ENCODE measurements at places on chromosomes 16 and 17.

- DNase-seq: no peak
Measured at GRCh38 chr16:11533588-11533987, 53.1 kb downstream of the LITAF start.

- DNase-seq: peak; percentile 54
Measured at GRCh38 chr17:76867578-76868175, 527 bp upstream of the MGAT5B start.

DNA sequence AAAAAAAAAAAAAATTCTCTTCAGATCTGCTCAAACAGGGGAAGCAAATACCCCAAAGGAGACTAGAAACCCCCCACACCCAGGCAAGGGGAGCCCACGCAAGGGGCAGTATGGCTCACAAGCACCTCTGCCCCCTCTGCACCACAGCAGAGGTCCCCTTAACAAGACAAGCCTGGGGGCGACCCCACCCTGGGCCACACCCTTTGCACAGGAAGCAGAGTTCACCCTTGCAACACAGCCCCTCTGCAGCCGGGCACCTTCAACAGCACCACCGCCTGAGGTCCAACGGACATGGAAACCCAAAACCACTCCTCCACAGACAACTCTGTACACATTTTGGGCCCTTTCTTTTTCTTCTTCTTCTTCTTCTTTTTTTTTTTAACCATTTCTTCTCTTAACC is 12.8 kb downstream of the AXIN1 start:
- DNase-seq: no peak

DNA sequence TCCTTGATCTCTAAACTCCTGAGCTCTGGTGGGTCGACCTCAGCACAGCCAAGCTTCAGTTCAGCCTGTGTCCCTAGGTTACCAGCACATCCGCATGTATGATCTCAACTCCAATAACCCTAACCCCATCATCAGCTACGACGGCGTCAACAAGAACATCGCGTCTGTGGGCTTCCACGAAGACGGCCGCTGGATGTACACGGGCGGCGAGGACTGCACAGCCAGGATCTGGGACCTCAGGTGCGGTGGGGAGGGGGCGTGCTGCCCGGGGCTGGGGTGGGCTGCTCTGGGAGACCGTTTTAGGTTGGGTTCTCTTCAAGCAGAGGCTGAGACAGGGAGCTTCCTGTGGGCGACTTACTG is 1.1 kb downstream of the MLST8 start:
- DNase-seq: no peak

DNA sequence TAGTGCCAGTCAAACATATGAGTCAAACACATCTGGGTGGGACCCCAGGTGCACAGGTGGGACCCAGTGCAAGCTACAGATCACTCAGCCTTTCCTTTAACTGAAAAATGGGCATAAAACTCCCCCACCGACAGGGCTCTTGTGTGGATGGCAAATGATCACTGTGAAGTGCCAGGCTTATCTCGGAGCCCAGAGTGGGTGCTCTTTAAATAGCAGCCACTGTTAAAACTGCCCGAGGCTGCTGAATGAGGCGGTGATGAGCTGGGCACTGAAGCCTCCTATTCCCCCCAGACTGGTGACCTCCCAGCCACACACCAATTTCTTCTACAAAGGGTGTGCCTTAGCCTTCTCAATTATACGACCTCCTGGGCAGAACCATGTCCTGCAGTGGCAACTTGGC is 433.8 kb downstream of the SLC39A11 start:
- DNase-seq: no peak

DNA sequence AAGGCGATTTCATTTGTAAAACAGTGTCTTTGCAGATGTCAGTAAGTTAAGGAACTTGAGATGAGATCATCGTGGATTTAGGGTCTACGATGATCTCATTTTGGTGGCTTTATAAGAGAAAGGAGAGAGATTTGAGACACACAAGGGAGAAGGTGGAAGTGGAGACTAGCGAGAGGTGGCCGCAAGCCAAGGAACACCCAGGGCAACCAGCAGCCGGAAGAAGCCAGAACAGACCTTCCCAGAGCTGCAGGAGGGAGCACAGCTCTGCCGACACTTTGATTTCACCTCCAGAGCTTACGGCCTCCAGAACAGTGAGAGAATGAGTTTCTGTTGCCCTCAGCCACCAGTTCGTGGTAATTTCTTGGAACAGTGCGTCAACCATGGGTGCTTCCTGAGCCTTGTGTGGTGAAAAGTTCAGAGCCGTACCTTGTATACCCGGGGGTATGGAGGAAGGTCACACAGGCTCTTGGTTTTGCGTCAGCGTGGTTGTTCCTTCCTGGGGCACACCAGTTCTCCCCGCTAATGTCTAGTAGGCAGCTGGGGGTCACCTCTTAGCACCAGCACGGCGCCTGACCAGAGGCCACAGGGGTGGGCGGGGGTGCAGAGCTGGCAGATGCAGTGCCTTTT is 12.9 kb upstream of the SEC14L1 start:
- DNase-seq: no peak

DNA sequence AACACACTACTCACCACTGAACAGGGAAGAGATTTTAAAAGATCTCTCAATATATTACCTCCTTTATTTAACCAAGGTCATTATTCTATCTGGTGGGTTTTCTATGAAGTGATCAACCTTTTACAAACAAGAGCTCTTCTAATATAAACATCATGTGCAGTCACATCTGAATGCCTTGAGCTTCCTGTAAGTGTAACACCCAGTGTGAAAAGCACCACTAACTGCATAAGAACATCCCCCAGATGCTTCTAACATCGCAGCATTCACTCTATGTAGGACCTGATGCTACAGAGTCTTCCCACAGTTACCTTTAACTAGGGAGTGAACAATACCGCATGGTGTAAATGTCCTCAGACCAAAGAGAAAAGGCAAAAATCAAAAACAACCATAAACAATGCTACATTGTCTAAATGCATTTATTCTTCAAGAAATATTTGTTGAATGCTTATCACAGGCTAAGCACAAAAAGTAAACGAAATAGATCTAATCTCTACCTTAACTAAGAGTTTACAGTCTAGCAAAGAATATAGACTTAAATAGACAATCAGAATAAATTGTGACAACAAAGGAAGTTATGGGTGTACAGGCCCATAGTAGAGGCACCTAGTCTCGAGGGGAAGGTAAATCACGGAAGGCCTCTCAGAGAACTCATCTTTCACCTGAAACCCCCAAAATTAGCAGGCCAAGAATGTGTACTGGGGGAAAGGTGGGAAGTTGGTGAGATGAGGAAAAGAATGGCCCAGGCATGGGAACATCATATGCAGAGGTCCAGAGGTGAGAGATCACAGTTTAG is 16.2 kb downstream of the SKAP1 start:
- no peak for DNase-seq

- DNase-seq: no peak
Measured at GRCh38 chr17:2647957-2648356, 54.5 kb downstream of the PAFAH1B1 start.

- no peak for DNase-seq
Measured at GRCh38 chr16:85995541-85996423, 96.8 kb downstream of the IRF8 start.

DNA sequence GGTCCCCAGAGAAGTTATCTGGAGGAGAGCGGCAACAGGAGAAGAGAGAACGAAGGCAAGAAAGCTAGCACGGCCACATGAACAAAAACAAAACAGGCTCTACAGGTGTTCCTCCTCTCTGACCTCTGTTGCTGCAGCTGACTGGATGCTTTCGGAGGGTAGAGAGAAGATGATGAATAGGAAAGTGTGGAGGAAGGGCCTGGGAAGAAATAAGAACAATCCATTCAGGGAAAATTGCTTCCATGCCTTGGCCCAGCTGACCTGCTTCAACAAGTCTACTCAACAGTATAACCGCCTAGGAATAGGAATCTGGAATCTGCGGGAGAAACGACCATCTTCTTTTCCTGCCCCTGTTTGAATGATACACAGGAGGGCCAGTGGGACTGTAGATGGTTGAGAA is 258.5 kb downstream of the ZFHX3 start:
- no peak for DNase-seq

GRCh38 chr16:49010396-49010795 is 271.2 kb downstream of the CBLN1 start:
- DNase-seq: no peak

DNA sequence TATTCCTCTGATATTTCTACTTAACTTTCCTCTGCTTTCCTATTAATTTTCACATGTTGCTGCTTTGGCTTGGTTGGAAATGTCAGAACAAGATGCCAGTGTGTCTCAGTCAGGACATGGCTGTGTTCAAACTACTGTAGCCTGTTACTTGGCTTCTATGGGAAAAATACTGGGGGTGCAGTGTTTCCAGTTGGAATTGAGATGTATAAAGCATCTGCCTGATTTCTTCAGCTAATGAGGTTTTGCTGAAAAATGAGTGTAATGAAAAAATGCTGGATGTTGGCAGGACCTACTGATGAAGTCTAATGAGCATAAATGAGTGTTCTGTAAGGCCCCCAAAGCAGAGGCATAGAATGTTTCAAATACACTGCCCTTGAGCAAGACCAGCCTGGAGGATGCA is 166.6 kb downstream of the PHKB start:
- no peak for DNase-seq

DNA sequence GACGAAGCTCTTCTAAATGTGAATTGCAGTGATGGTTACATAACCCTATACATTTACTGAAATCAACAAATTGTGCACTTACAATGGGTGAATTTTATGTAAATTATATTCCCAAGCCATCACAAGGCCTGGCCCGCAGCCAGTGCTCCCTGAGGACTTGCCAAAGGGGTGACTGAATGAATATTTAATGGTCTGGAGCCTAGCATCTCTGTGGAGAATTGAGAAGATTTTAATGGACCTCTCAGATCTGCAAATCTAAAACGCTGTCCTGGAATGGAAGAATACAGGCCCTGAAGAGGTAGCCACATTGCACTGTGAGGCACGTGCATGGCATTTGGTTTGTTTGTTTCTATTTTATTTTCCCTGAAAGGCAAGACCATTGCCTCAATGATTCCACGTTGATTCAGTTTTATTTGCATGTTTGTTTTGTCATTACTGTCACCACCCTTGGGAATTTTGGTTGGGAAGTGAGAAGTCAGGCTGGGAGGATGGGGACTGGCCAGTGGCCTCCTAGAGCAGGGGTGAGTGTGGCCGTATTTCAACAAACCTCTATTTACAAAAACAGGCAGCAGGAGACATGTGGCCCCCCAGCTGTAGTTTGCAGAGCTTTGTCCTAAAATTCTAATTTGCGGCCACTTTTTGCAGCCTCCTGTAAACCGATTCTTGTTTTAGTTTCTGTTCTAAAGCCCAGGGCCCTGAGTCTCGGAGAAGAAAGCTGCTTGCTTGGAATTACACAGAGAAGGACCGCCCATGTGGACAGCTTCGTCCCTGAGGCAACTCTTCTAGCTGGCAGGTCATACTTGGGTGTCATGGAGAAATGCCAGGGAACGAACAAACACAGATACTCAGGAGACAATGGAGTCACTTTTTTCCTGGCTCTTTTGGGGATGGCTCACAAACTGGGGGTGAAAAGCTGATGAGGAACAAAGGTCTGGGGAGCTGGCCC is 40.5 kb upstream of the GCSH start:
- DNase-seq: peak; percentile 4

DNA sequence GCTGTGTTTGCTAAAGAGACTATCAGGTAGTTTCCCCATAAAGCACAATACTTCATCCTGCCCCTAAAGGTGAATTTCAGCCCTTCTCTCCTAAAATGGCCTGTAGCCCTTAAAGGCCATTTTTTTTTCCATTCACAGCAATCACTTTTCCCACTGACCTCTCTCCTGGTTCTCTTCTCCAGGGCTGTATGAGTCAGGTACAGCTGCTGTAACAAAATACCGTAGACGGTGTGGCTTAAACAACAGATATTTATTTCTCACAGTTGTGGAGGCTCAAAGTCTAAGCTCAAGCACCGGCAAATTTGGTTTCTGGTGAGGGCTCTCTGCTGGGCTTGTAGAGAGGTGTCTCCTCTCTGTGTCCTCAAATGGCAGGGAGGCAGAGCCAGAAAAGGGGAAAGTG is 44.7 kb downstream of the ZNF18 start:
- no peak for DNase-seq

GRCh38 chr17:46262271-46262670 is 32.7 kb upstream of the LRRC37A start:
- no peak for DNase-seq

- DNase-seq: no peak
Measured at GRCh38 chr17:17179371-17179827, 26.7 kb downstream of the PLD6 start.

DNA sequence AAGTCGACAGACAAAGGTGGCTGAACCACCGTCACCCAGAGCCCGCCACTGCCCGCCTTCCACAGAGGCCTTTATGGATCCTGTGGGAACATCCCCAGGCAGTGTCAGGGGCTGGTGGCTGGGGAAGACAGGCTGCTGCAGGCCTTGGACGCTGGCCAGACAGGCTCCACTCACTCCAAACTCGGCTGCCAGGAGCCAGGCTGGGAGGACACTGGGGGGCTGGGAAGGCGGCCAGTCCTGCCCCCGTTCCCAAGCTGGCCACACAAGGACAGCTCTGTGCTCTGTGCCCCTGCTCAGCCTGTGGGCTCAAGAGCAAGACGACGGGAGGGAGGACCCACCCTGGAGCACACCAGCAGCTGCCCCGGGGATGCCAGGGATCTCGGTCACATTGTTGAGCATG is 7.6 kb upstream of the LCAT start:
- no peak for DNase-seq

DNA sequence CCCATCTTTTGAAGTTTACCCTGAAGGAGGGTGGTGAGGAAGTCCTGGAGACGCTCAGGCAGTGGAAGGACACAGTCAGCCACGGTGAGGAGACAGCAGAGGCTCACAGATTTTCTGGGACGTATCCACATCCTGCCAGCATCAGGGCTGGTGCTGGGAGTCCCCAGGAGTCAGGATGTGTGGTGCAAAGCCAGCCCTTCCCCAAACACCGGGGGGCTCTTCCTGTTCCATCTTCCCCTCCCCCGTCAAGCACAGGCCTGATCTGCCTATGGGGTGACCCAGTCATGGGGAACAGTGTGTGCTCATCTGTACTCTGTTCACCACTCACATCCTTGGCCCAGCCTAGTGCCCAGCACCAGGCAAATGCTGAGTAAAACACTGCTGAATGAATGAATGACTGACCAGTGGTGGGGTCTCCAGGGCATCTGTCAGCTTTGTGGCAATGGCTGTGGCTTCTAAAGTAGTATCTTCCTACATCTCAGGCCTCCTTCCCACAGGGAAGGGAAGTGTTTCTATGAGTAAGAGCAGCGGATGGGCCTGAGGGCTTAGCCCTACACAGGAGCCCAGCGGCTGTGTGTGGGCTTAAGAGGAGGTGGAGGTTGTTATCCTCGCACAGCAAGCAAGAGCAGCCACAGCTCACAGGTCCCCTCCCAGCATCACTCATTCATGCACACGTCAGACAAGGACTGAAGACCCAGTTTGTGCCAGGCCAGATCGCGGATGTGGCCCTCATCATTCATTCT is 23.3 kb downstream of the NOS2 start:
- DNase-seq: no peak
